ENCODE measurements at places on chromosomes 2 and 18. TPM values are rescaled to one million over a fixed set of nuclear protein-coding genes. Genes with fewer than 3 reads are reported as not detected.

Gene UGT1A6
- not detected for total RNA-seq

Gene GPR35
- 1.0 TPM for total RNA-seq

Gene CXCR1
- not detected for total RNA-seq

Gene NYAP2
- total RNA-seq, result not detected

- DNase-seq, result no peak
These were observed 15.0 kb upstream of the AP1S3 start for GRCh38 chr2:223852281-223852795.

GRCh38 chr2:144480285-144480684 is 39.6 kb downstream of the ZEB2 start:
- peak; percentile 43 for DNase-seq

GRCh38 chr2:197369933-197370320 is 59.3 kb upstream of the ANKRD44 start:
- DNase-seq, result no peak
